ENCODE measurements at places on chromosomes 4 and X.

GRCh38 chr4:14386196-14386595 lies 616.1 kb upstream of the CPEB2 start:
- DNase-seq: no peak
- H3K4me1 ChIP-seq: peaks cover 2% of the 10 kb centered on the region
- no peaks in the 10 kb centered on the region for H3K36me3 ChIP-seq
- no peak overlapping the region for H3K27ac ChIP-seq

DNA sequence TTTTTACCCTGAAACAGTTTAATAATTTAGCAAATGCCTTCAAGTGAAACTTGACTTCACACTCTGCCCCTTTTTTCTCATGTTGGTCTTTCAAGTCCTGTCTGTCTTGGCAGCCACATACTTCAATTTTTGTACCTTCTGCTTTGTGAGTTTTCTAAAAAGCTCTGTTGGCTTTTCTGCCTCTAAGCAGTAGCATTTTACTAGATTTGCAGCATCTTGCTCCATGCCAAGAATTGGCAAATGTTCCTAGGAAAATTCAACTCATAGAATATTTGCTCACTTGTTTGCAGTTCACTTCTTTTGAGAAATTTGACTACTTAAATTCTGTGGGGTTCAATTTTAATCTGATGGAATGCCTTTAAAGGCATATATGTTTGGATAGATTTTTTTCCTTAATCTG lies 59.2 kb downstream of the FAM47A start:
- no peak for DNase-seq
- no peak overlapping the region for H3K27ac ChIP-seq
- H3K4me1 ChIP-seq: no peaks in the 10 kb centered on the region
- no peak overlapping the region for H3K4me3 ChIP-seq

GRCh38 chr4:1582227-1582626 lies 101.9 kb downstream of the FAM53A start:
- no peak for DNase-seq
- no peaks in the 10 kb centered on the region for H3K36me3 ChIP-seq
- no peak overlapping the region for H3K4me3 ChIP-seq
- peaks cover 11% of the 10 kb centered on the region for H3K4me1 ChIP-seq
- no peak overlapping the region for H3K27ac ChIP-seq

DNA sequence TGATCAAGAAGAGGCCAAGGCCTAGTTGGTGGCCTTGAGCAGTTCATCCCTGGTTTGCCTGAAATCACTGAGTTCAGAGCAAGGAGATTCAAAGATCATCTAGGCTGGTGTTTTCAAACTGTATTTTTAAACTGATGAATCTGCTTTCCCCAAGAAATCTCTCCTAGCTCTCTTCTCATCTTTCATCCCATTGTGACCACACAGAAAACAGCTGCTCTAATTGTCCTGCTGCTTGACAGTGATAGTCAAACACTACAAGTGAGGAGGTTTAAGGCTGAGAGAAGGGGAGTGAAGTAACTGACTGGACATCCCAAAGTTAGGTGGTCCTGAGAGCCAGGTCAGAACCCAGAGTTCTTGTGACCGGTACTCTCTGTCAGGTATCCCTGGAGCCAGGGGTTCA lies 91.5 kb downstream of the LNX1 start:
- H3K27me3 ChIP-seq: no peaks in the 10 kb centered on the region
- H3K4me1 ChIP-seq: no peaks in the 10 kb centered on the region
- no peak overlapping the region for H3K27ac ChIP-seq
- DNase-seq: no peak
- H3K4me3 ChIP-seq: no peak overlapping the region

DNA sequence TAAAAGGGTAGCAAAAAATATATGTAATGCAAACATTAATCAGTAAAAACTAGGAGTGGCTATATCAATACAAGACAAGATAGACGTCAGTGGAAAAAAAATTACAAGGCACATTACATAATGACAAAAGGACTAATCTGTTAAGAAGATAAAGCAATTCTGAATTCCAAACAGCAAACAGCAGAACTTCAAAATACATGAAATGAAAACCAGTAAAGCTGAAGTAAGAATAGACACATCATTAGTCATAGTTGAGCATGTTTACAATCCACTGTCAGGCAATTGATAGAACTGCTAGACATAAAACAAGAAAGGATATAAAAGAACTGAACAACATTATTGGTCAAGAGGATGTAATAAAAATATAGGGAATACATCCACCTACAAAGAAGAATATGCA lies 12.2 kb downstream of the SULT1B1 start:
- H3K27ac ChIP-seq: no peak overlapping the region
- H3K4me1 ChIP-seq: no peaks in the 10 kb centered on the region
- DNase-seq: no peak
- no peaks in the 10 kb centered on the region for H3K27me3 ChIP-seq

DNA sequence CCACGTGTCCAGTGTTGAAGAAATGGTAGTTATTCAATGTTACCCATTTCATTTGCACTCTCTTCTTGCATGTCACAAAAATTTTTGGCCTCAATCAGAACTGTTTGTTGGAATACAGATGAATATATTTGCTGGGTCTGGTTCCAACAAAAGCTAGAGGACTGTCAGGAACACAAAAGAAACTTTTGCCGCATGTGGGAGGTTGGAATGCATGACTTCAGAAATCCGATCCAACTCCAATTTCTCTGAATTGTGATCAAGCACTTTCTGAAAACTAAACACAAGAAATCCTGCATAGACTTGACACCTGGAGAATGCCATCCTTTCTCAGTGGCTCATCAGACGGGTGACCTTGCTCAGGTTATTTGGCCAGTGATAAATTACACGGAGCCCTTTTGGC lies 15.4 kb downstream of the SETD7 start:
- no peak overlapping the region for H3K4me3 ChIP-seq
- DNase-seq: no peak
- peaks cover 7% of the 10 kb centered on the region for H3K36me3 ChIP-seq

DNA sequence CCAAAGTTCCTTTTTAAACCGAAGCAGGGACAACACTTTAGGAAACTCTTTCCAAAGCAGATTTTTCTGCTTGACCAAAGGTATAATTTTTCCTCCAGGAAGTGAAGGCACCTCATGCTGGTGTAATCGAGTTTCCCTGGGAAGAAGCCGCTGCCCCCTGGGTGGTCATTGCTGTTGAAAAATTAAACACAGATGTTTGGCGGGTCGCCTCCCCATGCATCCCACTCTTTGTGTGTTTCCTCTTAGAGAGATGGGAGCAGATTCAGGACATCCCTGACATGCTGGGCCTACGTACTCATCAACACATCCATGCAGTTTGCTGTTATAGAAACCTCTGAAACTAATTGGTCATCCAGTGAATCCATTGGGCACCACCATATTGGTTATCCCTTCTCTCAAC lies 179.2 kb upstream of the HCCS start:
- H3K36me3 ChIP-seq: no peaks in the 10 kb centered on the region
- no peak for DNase-seq
- H3K4me1 ChIP-seq: no peaks in the 10 kb centered on the region
- no peaks in the 10 kb centered on the region for H3K27me3 ChIP-seq
- H3K4me3 ChIP-seq: no peak overlapping the region

- H3K4me1 ChIP-seq: no peaks in the 10 kb centered on the region
- H3K4me3 ChIP-seq: no peak overlapping the region
- no peak overlapping the region for H3K27ac ChIP-seq
- H3K36me3 ChIP-seq: no peaks in the 10 kb centered on the region
- DNase-seq: no peak
Measured at GRCh38 chrX:43064096-43064495, 286.1 kb upstream of the PPP1R2C start.

DNA sequence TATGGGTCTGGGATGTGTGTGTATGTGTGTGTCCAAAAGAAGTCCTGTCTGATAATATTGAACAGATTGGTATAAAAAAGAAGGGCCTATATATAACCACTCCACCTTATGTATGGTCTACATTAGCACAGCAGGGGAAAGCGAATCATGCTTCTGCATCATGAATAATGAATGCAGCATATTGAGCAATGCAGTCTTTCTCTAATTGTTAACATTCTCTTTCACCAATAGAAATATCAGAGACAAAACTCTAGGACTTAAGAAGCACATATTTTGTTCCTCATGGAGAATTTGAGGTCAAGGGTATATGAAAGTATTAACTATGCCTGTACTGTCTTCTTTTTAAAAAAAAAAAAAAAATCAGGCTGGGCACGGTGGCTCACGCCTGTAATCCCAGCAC lies 264.3 kb upstream of the NOCT start:
- no peak for DNase-seq
- no peak overlapping the region for H3K4me3 ChIP-seq
- no peaks in the 10 kb centered on the region for H3K36me3 ChIP-seq
- no peaks in the 10 kb centered on the region for H3K4me1 ChIP-seq

GRCh38 chr4:29970626-29971025 lies 749.5 kb upstream of the PCDH7 start:
- no peaks in the 10 kb centered on the region for H3K27me3 ChIP-seq
- no peaks in the 10 kb centered on the region for H3K36me3 ChIP-seq
- H3K4me1 ChIP-seq: no peaks in the 10 kb centered on the region
- no peak overlapping the region for H3K27ac ChIP-seq

DNA sequence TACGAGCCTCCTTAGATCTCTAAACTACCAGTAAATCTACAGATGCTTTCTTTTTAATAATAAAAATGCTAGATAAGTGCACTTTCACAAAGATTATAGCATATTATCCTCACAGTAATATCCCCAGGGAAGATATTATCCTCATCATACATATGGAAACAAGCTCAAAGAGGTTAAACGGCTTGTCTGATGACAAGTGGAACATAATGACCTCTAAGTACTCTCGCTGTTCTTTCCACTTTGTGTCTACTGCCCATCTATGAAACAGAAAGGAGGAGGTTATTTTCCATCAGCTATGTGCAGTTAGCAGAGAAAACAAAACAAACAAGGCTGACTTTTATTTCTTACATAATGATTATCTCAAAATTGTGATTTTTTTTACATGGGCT lies 42.8 kb upstream of the PRDM8 start:
- DNase-seq: no peak
- H3K4me1 ChIP-seq: peaks cover 1% of the 10 kb centered on the region
- H3K27me3 ChIP-seq: peaks cover under 1% of the 10 kb centered on the region
- H3K36me3 ChIP-seq: peaks cover 3% of the 10 kb centered on the region
- H3K4me3 ChIP-seq: no peak overlapping the region
- no peak overlapping the region for H3K27ac ChIP-seq

Data from activated CD4-positive, alpha-beta T cell treated with anti-CD3 and anti-CD28 coated beads, Interleukin-2, amount 10 ng/mL, durations not matched to agents 7 days and 5 days (primary cell).